ENCODE measurements at places on chromosomes 3 and 15.

GRCh38 chr15:38049891-38050290 lies 115.5 kb downstream of the TMCO5A start:
- DNase-seq, result no peak

GRCh38 chr15:79643393-79643792 lies 211.3 kb downstream of the MINAR1 start:
- DNase-seq, result no peak

- no peak for DNase-seq
These were observed 267.5 kb upstream of the NR2E3 start for GRCh38 chr15:71542836-71543235.

DNA sequence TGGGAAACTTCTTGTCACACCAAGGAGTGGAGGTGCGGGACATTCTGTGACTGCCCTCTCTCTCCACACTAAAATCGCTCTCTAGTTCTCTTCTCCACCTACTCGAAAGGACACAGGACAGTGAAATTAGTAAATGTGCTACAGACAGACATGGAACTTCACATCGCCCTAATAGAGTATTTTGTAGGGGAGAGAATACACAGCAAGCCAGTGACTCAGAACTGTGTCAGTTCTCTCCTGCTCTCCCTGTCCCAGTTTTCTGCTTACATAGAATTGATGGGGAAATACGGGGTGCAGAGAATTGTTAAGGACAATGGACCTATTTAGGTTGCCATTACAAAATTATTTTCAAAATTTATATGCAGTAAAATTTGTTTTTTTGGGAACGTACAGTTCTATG lies 159.6 kb upstream of the GADL1 start:
- no peak for DNase-seq

- DNase-seq, result no peak
These were observed 35.4 kb downstream of the PRR20G start for GRCh38 chr3:127252446-127252845.

DNA sequence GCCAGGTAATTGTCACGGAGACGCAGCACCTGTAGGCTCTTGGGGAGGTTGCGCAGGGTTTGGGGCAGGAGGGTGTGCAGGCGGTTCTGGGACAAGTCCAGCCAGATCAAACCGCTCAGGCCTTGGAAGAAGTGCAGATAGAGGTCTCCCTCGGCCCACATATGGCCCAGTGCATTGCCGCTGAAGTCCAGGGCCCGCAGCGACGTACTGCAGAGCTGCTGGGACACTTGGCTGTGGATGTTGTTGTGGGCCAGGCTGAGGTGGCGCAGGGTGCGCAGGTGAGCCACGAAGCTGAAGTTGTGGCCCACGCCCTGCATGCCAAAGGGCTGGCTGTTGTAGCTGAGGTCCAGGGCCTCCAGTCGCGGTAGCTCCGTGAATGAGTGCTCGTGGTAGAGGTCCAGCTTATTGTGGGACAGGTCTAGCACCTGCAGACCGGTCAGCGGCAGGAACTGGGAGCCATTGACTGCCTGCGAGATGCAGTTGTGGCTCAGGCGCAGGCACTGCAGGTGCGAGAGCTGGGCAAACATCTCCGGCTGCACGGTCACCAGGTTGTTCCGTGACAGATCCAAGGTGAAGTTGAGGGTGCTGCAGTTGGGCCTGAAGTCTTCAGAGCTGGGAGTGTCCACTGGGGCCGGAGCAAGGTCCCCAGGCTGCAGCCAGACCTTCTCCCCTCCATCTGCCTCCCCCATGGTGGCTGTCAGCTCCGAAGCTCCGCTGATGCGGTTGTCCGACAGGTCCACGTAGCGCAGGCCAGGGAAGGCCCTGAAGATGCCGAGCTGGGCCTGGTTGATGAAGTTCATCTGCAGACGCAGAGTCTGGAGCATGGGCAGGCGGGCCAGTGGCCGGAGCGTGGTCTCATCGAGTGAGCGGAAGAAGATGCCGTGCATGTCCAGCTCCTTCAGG lies 2.9 kb downstream of the TLR9 start:
- no peak for DNase-seq

- DNase-seq, result no peak
These were observed 8.6 kb downstream of the NDUFB4 start for GRCh38 chr3:120604784-120605183.

GRCh38 chr3:70989174-70989573 lies 594.4 kb downstream of the FOXP1 start:
- DNase-seq, result no peak

DNA sequence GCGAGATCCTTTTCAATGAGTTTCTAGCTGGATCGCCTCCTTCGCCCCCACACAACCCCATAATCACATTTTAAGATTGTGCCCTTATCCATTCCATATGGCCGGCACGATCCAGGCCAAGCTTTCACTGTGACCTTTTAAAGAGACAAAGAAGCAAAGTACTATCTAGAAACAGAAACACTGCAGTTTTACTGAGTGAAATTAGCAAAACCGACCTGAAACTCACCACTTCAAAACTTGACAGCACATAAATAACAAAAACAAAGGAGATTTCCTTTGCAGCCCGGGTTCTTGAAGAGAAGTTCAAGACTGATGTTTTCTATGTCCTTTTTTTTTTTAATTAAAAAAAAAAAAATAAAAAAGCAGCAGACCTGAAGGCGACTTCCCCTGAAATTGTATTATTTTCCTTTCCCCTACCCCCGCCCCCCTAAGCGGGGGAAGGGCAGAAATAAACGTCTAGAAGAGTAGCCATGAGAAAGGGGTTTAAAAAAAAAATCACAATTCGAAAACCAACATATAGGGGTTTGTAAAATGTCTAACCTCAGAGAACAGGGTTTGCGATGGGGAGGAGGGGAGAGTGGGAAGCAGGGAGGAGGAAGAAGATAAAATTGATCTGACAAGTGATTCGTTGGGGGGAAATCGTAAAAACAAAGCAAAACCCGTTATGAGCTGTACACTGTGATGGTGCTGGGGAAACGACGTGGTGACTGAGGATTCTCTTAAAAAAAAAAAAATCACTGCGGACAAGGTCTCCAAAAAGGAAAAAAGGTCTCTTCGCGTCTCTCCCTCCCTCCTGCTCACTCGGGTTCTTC lies 1.5 kb downstream of the SATB1 start:
- no peak for DNase-seq

- no peak for DNase-seq
These were observed 4.3 kb downstream of the CADM2 start for GRCh38 chr3:84963137-84963536.

DNA sequence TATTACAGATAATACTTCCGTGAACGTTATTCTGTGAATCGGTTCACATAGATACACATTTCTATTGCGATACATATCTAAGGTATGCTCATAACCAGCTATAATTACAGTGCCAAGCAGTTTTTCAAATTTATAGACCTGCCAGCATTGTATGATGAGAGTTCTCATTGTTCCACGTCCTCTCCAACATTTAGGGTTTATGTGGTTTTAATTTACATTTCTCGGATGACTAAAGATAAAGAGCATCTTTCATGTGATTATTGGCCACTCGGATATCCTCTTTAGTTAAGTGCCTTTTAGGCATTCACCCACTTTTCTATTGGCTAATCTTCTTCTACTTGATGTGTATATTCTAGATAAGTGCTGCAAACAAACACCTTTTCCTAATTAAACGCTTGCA lies 134.7 kb upstream of the CCDC54 start:
- no peak for DNase-seq

- no peak for DNase-seq
These were observed 24.7 kb downstream of the EOGT start for GRCh38 chr3:68988740-68989139.

Data from natural killer cell treated with Interleukin-12 subunit alpha and Interleukin-12 subunit beta and Interleukin-15 and Interleukin-18, amount 100 ng/mL, for 72 hours (primary cell).